Urothelium cell line (cell line): ENCODE measurements at places on chromosomes 12 and 14.
A peak's percentile ranks its signal among the peaks of the same experiment; 100 is the strongest.

- DNase-seq, result peak; percentile 23
Measured at GRCh38 chr14:91415794-91416743, 1.6 kb downstream of the CCDC88C start.

DNA sequence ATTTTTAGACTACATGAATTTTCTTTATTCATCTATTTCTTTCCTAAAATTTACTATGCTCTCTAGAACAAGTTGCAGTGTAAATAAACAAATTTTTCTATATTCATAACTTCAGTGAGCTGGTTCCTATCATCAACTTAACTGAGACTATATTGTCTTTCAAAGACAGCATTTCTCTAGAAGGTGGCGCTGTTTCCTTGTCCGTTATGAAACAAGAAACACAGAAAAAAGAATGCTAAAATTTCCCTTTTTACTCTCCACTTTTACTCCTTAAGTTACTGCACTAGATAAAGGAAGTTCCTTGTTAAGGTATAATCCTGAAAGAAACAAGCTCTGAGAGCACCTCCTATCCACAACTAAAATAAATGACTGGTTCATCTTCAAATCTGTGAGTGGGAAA, 8.2 kb upstream of the CLEC2A start:
- no peak for DNase-seq

DNA sequence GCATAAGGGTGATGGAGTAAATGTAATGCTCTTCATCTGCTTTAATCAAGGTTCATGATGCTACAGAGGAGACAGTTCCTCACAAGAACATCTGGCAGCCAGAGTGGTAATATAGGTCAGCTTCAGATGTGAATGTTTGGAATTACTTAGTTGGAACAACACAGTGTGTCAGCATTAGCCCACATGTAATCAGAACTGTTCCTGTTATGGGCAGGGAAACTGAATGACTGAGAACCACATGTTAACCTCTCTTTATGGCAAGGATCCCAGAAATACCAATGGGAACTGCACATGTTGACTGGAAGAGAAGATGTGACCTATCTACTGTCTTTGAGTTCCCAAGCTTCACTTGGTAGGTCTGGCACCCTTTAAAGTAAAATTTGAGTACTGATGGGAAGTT, 390.1 kb upstream of the PDE3A start:
- DNase-seq, result no peak

GRCh38 chr14:22997676-22998323, 12.1 kb downstream of the C14orf93 start:
- DNase-seq, result no peak

DNA sequence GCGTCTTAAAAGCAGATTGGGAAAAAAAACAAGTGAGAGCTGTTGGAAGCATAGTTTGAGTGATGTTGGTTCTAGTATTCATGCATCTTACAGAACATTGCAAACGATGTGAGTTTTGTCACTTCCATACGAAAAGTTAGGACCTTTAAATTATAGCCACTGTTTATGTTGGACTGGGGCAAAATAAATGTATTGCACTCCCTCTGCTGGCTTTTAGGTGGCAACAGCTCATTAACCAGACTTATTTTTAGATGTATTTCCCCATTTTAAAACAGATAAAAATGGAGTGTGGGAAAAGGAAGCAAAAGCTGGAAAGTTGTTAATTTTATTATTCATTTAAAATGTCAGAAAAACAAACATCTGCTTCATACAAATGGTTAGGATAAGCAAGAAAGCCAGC, 111.9 kb downstream of the LGR5 start:
- no peak for DNase-seq

DNA sequence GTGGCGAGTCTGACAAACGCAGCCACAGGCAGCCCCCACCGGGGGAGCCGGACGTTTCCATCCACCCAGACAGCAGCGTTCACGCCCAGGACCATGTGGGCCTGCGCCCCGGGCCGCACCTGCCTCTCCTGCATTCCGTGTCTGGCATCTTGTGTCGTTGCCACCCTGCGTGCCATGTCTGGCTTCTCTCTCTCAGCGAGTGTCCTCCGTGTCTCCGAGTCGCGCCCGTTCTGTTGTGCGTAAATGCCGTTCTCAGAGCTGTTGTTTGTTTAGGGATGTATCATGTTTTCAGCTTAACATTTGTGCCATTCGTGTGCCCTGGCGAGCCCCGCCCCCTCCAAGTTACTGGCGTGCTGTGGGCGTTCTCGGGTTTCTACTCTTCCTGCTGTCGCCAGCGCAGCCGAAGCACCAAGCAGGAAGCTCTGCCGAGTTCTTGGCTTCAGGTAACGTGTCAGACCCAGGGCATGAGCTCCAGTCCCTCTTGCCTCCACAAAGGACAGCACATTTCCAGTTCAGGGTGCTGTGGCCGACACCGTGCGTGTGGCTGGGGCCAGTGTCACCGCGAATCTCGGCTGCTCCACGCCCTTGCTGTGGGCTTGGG, 34.6 kb downstream of the NOC4L start:
- DNase-seq, result no peak

DNA sequence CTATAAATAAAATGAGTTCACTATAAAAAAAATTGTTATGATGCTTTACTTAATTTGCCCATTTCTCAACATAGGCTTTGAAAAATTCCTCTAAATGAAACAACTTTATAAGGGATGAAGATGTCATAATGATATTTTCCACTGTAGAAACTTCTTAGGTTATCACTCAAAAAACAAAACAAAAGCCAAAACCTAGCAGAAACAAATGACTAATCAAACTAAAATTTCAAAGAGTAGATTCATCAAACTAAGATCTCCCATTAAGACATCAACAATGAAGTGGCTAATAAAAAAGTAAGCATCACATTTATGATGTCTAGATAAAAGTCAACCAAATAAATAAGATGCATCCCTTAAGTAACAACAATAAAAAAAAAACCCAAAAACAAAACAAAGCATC, 36.9 kb upstream of the TTC7B start:
- no peak for DNase-seq
